IPS DF 6.9 (cell line): ENCODE measurements at places on chromosomes 1 and 21.

DNA sequence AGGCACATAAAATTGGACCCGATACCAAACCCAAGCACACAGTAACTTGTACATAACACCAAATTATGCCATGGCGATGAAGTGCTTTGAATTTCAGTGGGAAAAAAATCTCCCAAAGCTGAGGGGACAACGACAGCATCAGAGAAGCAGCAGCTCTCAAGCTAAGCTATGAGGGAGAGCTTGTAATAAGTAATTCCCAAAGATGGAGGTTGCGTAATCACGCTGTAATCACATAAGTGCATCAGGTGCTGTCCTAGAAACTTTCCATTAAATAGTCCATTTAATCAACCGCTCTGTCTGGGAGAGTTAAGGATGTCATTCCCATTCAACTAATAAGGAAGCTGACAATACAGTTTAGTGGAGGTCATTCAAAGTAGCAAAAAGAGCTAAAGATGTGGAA is 37.6 kb upstream of the KRTAP19-8 start:
- DNase-seq: no peak

- DNase-seq: no peak
These were observed 86.2 kb downstream of the GRIK3 start for GRCh38 chr1:36948147-36948546.

GRCh38 chr1:172429331-172430127 is 9.0 kb downstream of the C1orf105 start:
- no peak for DNase-seq

- no peak for DNase-seq
These were observed 11.5 kb downstream of the STIL start for GRCh38 chr1:47302472-47302871.

GRCh38 chr1:32201011-32201855 is 838 bp downstream of the CCDC28B start:
- no peak for DNase-seq

DNA sequence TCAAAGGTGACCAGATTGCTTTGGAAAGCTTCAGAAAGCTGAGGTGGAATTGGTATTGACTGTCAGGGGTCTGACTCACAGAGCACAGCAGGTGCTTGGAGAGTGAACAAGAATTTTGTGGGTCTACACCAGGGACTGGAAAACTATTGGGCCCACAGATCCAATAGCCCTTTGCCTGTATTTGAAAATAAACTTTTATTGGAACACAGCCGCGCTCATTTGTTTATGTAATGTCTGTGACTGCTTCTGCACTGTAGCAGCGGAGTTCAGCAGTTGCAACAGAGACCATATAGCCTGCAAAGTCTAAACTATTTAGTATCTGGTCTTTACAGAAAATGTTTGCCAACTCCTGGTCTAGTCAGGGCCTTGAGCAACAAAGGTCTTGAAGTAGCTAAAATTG is 315.6 kb downstream of the NFIA start:
- DNase-seq: no peak

DNA sequence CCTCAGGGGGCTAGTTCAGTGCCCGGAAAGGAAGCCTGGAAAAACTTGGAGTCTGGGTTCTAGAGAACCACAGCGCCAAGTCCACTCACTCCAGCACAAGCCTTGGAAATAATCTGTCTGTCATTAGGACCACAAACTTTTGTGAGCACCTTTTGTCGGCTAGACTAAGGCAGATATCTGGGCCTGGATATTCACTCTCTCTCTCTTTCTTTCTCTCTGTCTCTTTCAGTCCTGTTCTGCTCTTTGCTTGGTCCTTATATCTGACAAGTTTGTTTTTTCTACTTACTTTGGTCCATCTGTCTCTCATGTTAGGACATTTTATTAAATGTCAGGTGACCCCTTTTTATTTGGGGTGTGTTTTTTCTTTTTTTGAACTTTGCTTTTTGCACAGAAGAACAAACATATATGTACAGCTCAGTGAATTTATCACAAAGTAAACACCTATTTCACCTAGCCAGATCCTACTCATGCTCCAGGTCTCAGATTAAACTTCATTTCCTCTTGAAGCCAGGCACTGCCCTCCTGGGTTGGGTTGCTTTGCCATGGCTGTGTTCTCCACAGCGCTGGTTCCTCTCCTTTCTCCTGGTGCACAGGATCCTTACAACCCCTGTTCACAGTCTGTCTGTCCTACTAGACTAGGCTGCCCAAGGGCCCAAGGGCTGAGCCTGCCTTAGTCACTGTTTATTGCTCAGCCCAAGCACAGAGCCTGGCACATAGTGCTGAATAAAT is 40.8 kb downstream of the TCEANC2 start:
- no peak for DNase-seq

- DNase-seq: no peak
These were observed 132.8 kb downstream of the TNFSF18 start for GRCh38 chr1:172917972-172918371.

DNA sequence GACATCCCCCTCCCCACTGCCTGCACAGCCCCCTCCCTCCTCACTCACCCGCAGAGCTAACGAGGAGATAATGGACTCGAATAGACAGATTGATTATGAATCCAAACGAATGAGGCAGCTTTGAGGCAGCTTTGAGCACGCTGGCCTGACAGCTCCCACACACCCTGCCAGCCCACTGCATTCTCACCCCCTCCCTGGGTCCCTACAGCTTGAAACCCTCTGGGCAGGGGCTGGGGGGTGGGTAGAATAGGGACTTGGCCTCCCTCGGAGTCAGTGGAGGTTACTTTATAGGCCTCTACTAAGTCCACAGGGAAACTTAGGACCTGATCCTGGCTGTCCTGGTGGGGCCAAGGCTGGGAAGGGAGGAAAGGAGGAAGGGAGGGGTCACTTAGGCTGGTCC is 1.9 kb downstream of the NTRK1 start:
- no peak for DNase-seq

- no peak for DNase-seq
These were observed 10.1 kb upstream of the ZBTB8B start for GRCh38 chr1:32454726-32455125.

GRCh38 chr1:108569097-108569728 is 9.3 kb downstream of the EEIG2 start:
- no peak for DNase-seq

DNA sequence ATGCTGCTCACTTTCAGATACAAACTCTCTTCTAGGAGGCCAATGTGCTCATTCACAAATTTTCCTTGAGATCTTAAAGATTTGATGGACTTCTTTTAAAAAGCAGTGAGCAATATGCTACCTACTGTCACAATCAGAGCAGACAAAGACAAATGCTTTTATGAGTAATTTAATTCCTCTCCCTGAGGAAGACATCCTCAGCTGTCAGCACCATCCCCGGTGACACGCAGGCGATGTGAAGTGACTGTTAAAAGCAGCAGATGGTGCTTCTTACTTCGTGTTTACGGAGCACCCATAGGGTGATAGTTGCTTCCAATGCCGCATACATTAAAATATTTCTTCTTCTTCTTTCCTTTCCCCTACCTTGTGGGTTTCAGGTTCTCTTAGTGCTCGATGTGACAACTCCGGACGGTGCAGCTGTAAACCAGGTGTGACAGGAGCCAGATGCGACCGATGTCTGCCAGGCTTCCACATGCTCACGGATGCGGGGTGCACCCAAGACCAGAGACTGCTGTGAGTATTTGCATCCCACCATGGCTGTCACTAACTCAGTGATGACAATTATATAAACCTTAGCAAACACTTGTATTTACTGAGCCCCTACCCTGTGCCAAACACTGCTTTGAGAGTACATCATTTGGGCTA is 29.1 kb downstream of the LAMC2 start:
- no peak for DNase-seq

DNA sequence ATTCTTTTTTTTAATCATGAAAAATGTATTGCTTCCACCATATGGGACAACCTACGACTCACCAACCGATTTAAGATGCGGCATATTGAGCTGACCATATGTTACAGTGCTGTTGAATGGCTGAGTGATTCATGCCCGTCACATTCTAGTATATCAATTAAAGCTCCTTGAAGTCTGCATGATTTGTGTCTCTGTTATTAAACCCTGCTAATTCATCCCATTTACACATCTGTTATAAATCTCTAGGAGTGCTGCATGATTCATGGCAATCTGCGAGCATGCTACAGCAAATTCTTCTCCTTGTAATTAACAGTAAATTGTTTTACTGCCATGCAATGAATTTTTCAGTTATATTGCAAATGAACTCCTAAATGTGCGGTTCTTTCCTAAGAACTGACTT is 239.8 kb downstream of the USH2A start:
- no peak for DNase-seq

DNA sequence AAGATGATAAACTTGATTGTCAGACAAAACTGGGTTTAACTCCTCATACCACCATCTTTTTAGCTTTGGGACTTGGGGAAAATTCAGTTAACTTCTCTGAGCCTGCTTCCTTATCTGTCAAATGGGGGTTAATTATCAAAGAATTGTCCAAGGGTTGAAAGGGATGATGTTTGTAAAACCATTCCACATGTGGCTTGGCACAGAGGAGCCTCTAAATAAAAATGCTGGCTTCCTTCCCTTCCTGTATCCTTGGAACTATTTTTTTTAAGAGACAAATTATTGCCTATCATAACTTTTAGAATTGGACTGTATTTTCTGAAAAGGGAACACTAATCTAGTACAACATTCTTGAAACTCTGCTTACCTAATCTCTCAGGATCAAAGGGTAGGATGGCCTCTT is 143.4 kb upstream of the USP24 start:
- DNase-seq: no peak

GRCh38 chr1:239929317-239929716 is 162.4 kb upstream of the FMN2 start:
- DNase-seq: no peak
